CD8-positive, alpha-beta memory T cell (primary cell): ENCODE measurements at places on chromosomes 11 and 22. TPM values are rescaled to one million over a fixed set of nuclear protein-coding genes. Genes with fewer than 3 reads are reported as not detected.

DNA sequence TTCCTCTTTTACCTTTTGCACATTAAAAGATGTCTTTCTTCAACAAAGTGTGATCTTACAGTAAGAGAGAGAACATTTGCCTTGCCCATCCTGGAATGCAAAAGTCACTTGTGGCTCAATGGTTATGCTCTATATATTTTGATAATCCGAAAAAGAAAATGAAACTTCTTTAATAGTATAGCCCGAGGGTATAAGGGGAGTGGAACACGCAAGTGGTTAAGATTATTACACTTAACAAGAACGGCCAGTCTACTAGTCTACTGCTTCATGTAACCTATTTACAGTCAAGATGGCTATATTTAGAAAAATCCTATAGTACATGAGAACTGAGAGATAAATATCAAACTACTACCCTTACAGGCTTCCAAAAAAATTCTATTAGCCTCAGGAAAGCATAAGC is 86.1 kb downstream of the CADM1 start:
- H3K4me1 ChIP-seq: no peaks in the 10 kb centered on the region
- no peak overlapping the region for H3K4me3 ChIP-seq
- no peaks in the 10 kb centered on the region for H3K27me3 ChIP-seq
- no peak for DNase-seq

The TMPRSS13 gene
- total RNA-seq: 1.5 TPM

DNA sequence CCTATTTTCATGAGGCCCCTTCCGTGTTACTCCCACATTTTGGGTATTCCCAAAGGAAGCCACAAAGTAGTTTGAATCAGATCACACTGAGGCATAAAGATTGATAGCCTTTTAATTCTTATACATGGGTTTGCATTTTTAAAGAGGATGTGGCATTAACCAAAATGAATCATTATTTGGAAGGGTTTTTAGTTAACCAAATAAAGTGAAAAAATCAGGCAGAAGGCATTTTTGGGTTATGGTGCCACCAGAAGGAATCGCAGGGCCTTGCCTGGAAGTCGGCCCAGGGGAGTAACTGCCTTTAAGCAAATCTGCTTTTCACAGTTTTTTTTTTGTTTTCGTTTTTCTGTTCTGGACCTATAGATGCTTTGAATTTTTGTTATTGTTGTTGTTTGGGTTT is 55.4 kb downstream of the HSD17B12 start:
- no peak overlapping the region for H3K4me3 ChIP-seq
- no peaks in the 10 kb centered on the region for H3K4me1 ChIP-seq
- H3K36me3 ChIP-seq: no peaks in the 10 kb centered on the region
- DNase-seq: no peak
- no peak overlapping the region for H3K27ac ChIP-seq

- no peaks in the 10 kb centered on the region for H3K27me3 ChIP-seq
- no peaks in the 10 kb centered on the region for H3K36me3 ChIP-seq
Measured at GRCh38 chr11:35373284-35373933, 45.9 kb downstream of the SLC1A2 start.

DNA sequence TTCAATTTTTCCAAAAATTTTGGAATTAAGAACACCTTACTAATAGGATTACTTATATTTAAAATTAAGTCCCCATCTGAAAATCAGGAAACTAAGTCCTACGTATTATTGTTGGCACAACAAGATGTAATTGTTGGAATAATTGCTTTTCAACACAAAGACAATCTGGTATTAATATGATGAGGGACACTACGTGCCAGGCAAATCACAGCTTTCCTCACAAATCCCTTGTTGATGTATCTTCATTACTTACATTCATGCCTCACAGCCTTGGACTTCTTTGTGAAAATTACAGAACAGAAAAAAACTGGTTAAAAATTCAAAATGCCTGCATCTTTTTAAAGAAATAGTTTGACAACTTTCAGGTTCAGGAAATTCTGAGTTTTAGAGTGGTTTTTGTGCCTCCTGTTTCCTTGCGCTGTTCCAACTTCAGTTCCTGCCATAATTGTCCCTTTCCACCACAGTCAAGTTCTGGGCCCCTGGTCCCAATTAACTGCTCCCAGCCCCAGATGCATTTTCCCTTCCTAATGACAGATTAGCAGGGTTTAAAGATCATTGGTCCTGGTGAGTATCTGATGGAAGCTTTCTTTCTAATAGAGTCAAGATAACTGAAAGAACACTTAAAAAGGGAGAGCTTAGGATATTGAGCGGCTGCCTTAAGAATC is 23.3 kb upstream of the CCDC34 start:
- H3K4me3 ChIP-seq: no peak overlapping the region
- H3K27me3 ChIP-seq: no peaks in the 10 kb centered on the region
- no peak for DNase-seq
- no peaks in the 10 kb centered on the region for H3K4me1 ChIP-seq

The NCR3LG1 gene
- 6.0 TPM for total RNA-seq
